ENCODE measurements at places on chromosomes 4 and X. TPM values are rescaled to one million over a fixed set of nuclear protein-coding genes. Genes with fewer than 3 reads are reported as not detected.

The AIFM1 gene
- total RNA-seq = 53.9 TPM

The MAGEB5 gene
- total RNA-seq = not detected

The MAEA gene
- total RNA-seq = 72.1 TPM

The PHEX gene
- total RNA-seq = 0.57 TPM

The VCX3A gene
- total RNA-seq = 0.68 TPM

The AADAT gene
- 30.7 TPM for total RNA-seq

The MAGEB1 gene
- total RNA-seq = not detected

The GALNT7 gene
- total RNA-seq = 34.5 TPM

The NAT8L gene
- 18.8 TPM for total RNA-seq

GRCh38 chr4:145839151-145839550 is 99.5 kb downstream of the ZNF827 start:
- H3K27me3 ChIP-seq = no peaks in the 10 kb centered on the region
- no peak overlapping the region for H3K4me3 ChIP-seq
- no peak for DNase-seq

- no peak overlapping the region for H3K4me3 ChIP-seq
- H3K4me1 ChIP-seq = peaks cover 6% of the 10 kb centered on the region
- H3K36me3 ChIP-seq = no peaks in the 10 kb centered on the region
- no peaks in the 10 kb centered on the region for H3K27me3 ChIP-seq
Observed at GRCh38 chr4:165726831-165727230, 146.2 kb upstream of the TLL1 start.

- H3K27me3 ChIP-seq = peaks cover 91% of the 10 kb centered on the region
- no peak overlapping the region for H3K27ac ChIP-seq
- peaks cover 54% of the 10 kb centered on the region for H3K4me1 ChIP-seq
- no peaks in the 10 kb centered on the region for H3K36me3 ChIP-seq
Observed at GRCh38 chr4:4859799-4860599, 534 bp downstream of the MSX1 start.

DNA sequence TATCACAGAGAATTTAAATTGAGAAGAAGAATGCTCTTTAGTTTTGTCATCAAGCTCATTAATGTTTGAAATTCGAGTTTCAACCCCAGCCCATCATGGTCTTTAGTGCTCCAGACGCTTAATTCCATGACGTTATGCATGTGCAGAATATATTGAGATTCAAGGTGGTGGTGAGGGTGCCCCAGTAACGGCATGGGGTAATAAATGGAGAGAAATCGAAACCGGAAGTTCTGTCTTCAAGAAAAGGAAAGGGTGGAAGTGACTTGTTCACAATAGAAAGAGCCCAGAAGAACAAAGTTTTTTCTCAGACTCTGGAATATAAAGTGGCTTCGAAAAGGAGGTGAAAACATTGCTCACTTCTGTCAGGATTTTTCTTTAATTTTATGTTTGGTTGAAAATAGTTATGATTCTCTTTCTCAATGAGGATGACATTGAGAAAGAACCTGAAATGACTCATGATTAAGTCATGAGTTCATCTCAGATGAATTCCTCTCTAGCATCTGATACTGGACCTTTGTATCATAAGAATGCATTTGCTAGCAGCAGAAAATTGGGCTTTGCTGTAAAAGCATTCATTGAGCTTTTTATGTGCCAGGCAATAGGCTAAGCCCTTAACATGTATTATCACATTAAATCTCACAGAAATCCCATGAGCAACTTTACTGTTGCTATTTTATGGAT is 779 bp upstream of the DDX60L start:
- no peak for DNase-seq
- H3K27me3 ChIP-seq = peaks cover 2% of the 10 kb centered on the region
- H3K36me3 ChIP-seq = peaks cover 3% of the 10 kb centered on the region
- H3K4me1 ChIP-seq = peaks cover 8% of the 10 kb centered on the region
- no peak overlapping the region for H3K27ac ChIP-seq

- no peak for DNase-seq
- peaks cover 14% of the 10 kb centered on the region for H3K27me3 ChIP-seq
- no peaks in the 10 kb centered on the region for H3K4me1 ChIP-seq
- H3K27ac ChIP-seq = no peak overlapping the region
Observed at GRCh38 chr4:118360106-118360505, 7.3 kb upstream of the PRSS12 start.

GRCh38 chr4:7558436-7558835 is 123.7 kb upstream of the PSAPL1 start:
- no peak overlapping the region for H3K27ac ChIP-seq
- peaks cover 3% of the 10 kb centered on the region for H3K36me3 ChIP-seq
- H3K4me3 ChIP-seq = no peak overlapping the region
- no peaks in the 10 kb centered on the region for H3K4me1 ChIP-seq
- H3K27me3 ChIP-seq = peaks cover 7% of the 10 kb centered on the region

DNA sequence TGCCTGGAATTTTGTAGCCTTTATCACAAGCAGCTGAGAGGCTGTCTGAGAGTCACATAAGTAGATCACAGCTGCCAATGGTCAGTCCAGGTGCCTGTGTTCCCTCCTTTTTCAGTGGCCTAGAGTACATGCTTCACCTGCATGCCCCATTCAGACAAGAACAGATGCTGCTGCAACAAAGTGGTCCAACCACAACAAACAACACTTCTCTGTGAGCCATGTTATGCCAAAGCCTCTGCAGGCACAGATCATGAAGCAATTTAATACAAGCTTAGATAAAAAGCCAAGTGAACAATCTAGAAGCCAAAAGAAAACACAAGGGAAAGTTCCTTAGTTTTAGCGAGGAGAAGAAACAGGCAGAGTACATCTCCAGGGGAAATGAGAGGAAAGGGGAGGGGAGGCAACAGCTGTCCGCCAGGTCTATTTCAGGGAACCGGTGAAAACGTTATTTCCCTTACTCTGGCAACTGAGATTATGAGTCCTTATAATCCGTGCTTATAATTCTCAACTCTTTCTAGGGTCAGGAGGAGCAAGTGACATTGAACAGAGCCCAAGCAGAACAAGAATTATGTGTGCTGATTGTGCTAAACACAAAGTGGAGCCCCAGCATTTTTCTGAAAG is 92.6 kb downstream of the TSPAN5 start:
- H3K4me3 ChIP-seq = no peak overlapping the region
- no peaks in the 10 kb centered on the region for H3K36me3 ChIP-seq
- peaks cover 37% of the 10 kb centered on the region for H3K4me1 ChIP-seq
- H3K27ac ChIP-seq = peak overlapping the region; percentile 55

GRCh38 chrX:76064825-76065224 is 108.0 kb upstream of the PBDC1 start:
- H3K36me3 ChIP-seq = peaks cover 4% of the 10 kb centered on the region
- no peak overlapping the region for H3K4me3 ChIP-seq
- no peaks in the 10 kb centered on the region for H3K4me1 ChIP-seq
- no peak for DNase-seq
- H3K27me3 ChIP-seq = no peaks in the 10 kb centered on the region
- no peak overlapping the region for H3K27ac ChIP-seq

- DNase-seq = no peak
- peaks cover 4% of the 10 kb centered on the region for H3K36me3 ChIP-seq
- H3K27me3 ChIP-seq = no peaks in the 10 kb centered on the region
- H3K27ac ChIP-seq = peak overlapping the region; percentile 9
- H3K4me1 ChIP-seq = no peaks in the 10 kb centered on the region
Observed at GRCh38 chrX:100994352-100995281, 25.1 kb downstream of the ARL13A start.

DNA sequence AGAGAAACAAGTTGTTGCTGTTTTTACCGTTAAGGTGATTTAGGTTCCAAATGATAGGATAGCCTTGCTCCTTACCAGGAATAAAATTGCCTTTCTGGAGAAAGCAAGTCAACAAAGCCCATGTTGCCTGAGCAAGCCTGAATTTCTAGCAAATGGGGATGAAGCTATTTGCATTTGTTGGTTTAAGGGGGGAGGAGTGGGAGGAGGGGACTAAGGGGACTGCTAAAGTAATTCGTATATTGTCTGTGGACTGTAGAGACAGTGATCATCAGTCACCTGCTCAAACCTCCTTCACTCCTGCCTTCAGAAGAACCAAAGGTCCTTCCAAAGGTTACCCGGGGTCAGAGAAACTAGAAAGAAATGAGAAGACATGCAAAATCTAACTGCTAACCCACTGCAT is 65.8 kb downstream of the SCML2 start:
- H3K4me1 ChIP-seq = peaks cover 35% of the 10 kb centered on the region
- H3K36me3 ChIP-seq = peaks cover 4% of the 10 kb centered on the region

DNA sequence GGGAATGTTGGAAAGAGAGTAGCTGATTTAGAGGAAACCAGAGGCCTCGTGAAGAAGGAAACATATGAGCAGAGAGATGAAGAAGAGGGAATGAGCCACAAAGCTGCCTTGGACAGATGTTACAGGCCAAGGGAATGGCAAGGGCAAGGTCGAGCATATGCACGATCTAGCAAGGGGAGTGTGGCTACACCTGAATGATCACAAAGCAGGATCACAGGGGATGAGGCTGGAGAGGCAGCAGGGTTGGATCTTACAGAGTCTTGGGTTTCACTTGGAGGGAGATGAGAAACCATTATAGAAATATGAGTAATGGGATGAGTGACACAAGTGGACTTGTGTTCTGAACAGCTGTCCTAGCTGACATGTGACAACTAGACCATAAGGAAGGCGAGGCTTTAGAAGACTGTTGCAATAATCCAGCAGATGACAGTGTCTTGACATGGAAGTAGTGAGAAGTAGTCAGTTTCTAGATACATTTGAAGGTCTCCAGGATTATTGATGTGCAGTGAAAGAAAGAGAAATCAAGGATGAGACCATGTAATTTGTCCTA is 58.7 kb downstream of the RASGEF1B start:
- no peak for DNase-seq
- H3K27me3 ChIP-seq = no peaks in the 10 kb centered on the region
- H3K27ac ChIP-seq = no peak overlapping the region
- peaks cover 4% of the 10 kb centered on the region for H3K4me1 ChIP-seq

DNA sequence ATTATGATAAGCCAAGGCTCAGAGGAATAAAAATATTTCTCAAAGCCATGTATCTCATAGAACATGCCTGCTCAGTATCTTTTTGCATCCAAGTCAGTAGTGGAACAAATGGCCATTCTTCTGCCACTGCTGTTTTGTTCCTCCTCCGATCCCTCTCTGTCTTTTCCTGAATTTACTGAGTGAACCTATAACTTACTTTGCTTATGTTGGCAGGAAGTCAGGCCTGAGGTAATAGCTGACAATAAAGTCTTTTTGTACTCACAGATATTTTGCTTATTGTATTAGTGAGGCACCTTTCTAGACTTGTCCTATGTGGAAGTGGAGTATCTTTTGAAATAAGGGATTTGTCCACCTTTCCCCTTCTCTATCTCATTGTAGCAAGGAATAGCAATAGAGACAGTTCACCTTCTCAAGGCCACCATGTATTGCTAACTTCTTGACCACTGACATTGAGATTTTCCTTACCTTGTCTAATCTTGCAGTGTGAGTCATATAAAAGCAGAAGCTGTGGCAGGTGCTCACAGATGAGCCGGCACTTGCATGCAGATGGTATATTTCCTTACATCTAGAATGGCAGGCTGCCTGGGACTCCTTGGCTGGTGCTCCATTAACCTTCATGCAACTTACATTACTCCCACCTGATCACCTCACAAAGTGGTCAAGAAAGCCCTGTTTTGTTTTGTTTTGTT is 68.2 kb downstream of the AGTR2 start:
- no peak for DNase-seq
- peaks cover 2% of the 10 kb centered on the region for H3K27me3 ChIP-seq
- H3K4me3 ChIP-seq = no peak overlapping the region
- H3K27ac ChIP-seq = no peak overlapping the region
- no peaks in the 10 kb centered on the region for H3K4me1 ChIP-seq

- H3K4me3 ChIP-seq = no peak overlapping the region
- no peak overlapping the region for H3K27ac ChIP-seq
- no peaks in the 10 kb centered on the region for H3K4me1 ChIP-seq
- H3K27me3 ChIP-seq = no peaks in the 10 kb centered on the region
- DNase-seq = no peak
Observed at GRCh38 chr4:19905024-19905423, 346.7 kb upstream of the SLIT2 start.

GRCh38 chr4:113444386-113444785 is 317.2 kb downstream of the CAMK2D start:
- H3K27ac ChIP-seq = no peak overlapping the region
- no peaks in the 10 kb centered on the region for H3K27me3 ChIP-seq
- H3K36me3 ChIP-seq = no peaks in the 10 kb centered on the region
- H3K4me3 ChIP-seq = no peak overlapping the region

DNA sequence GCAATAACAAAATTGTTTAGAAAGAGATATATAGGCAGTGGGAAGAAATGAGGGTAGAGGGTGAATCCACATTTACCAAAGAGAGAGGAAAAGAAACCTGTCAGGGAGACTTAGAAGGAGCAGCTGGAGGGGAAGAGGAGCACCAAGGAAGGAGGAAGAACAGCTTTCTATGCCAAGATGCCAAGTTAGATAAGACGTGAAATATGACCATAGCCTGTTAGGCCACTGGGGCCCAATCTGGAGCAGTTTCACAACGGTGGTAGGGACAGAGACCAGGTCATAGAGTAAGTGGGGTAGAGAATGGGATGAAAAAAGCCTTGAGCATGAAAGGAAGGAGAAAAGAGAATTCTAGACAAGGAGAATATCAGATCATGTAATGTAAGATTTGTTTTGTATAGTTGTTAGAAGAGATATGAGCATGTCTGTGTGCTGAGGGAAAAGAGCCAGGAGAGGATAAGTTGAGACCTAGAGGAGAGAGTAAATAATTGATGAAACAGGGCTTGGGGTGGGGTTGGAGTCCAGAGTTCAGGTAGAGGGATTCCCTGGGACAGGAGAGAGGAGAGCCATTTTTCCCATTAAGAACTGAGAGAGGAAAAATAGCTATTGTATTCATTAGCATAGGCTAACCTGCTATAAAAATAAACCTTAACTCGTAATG is 4.4 kb upstream of the SOWAHB start:
- no peak overlapping the region for H3K27ac ChIP-seq
- no peaks in the 10 kb centered on the region for H3K4me1 ChIP-seq
- peaks cover 2% of the 10 kb centered on the region for H3K36me3 ChIP-seq
- peaks cover 28% of the 10 kb centered on the region for H3K27me3 ChIP-seq
- DNase-seq = no peak
- H3K4me3 ChIP-seq = no peak overlapping the region

DNA sequence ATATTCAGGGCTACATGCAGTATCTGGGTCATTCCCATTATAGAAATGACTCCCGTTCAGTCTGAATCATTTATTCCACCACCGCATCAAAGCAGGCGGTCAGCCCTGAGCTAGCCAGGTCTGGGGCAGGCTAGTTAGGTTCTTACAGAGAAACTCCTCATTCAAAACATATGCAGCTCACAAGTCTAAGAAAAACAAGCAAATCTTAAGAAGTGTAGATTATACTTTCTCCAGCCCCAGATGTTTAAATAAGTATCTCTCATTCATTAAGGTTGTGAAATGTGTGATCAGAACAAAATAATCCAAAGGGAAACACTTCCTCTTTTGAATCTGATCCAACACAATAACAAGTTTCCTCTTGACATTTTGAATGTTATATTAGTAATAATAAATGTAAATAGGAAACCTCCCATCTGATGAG is 441.9 kb downstream of the INPP4B start:
- peaks cover 48% of the 10 kb centered on the region for H3K4me1 ChIP-seq
- H3K27me3 ChIP-seq = no peaks in the 10 kb centered on the region
- H3K27ac ChIP-seq = no peak overlapping the region
- H3K36me3 ChIP-seq = no peaks in the 10 kb centered on the region

DNA sequence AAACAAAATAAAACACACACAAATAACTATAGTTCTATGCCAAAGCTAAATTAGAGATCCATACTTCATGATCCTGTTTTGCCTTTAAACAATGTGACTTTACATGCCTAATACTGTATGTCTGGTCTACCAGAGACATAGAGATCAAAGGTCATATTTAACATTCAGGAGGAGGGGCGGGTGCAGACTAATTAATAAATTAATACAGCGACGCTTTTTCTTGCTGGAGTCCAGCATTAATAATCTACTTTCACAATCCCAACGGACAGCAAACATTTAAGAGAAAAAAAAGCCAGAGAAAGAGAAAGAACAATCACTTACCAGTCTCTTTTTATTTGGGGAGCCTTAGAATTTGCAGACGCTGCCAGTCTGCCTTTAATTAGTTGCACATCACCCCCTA is 509 bp downstream of the CXXC4 start:
- peak overlapping the region; percentile 97 for H3K4me3 ChIP-seq
- H3K27me3 ChIP-seq = no peaks in the 10 kb centered on the region
- no peaks in the 10 kb centered on the region for H3K36me3 ChIP-seq
- DNase-seq = no peak
- H3K4me1 ChIP-seq = peaks cover 61% of the 10 kb centered on the region
- H3K27ac ChIP-seq = no peak overlapping the region

Data from neural crest cell (in vitro differentiated cells).